Epithelial cell of prostate (primary cell): ENCODE measurements at places on chromosomes 13 and 19.

- DNase-seq = no peak
These were observed 39.5 kb upstream of the CNMD start for GRCh38 chr13:52779103-52779502.

- DNase-seq = no peak
These were observed 15.5 kb upstream of the SIGLEC11 start for GRCh38 chr19:49976496-49976895.

DNA sequence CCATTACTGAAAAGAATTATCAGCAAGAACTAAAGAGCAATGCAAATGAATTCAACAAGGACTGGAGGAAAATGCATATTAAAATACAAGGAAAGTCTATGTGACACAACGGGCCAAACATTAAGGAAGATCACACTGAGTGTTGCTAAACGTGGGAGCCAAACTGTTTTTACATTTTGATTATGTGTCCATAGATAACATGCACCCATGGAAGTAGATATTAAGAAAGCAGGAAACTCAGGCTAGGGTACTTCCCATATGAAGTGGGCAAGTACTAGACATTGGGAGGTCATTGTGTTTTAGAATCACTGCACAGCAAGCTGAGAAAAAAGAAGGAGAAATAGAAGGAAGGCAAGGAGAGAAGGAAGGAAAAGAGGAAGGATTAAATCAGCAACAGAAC is 161.8 kb downstream of the KCTD12 start:
- DNase-seq = no peak

GRCh38 chr13:93268327-93269028 is 41.9 kb downstream of the GPC6 start:
- DNase-seq = no peak

- DNase-seq = no peak
These were observed 28.1 kb downstream of the DHX34 start for GRCh38 chr19:47377208-47377701.

DNA sequence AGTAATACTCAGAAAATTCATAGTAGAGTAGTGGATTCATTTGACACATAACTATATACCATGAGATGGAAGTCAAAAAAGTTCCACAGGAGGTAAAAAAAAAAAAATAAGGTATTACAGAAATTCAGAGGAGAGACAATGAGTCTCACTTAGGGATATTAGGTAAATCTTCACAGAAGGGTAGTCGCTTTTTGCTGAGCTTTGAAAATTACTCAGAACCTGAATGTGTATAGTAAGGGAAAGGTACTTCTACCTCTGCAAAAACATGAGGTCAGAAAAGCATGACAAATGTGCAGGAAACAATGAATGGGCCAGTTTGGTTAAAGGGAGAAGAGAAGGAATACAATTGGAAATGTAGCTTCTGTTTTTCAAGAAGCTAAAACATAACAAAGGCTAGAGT is 250.6 kb downstream of the ITGBL1 start:
- no peak for DNase-seq

DNA sequence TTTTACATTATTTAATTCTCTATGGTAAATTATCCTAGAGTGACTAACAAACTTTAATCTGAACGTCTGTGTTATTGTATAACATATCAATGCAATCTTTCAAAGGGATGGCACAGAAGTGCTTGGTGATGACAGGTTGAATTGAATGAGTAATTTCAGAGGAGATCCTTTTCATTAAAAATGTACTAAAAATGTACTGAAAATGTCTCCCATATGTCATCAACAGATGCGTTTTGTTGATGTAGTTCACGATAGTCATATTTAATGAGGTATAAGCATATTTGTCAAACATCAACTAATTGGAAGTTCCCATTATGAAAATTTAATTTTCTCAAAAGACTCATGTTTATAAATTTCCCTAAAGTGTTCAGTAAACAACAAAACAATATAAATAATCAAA is 1434.7 kb upstream of the PCDH20 start:
- DNase-seq = no peak

GRCh38 chr19:14507704-14508542 is 10.3 kb downstream of the DNAJB1 start:
- no peak for DNase-seq

DNA sequence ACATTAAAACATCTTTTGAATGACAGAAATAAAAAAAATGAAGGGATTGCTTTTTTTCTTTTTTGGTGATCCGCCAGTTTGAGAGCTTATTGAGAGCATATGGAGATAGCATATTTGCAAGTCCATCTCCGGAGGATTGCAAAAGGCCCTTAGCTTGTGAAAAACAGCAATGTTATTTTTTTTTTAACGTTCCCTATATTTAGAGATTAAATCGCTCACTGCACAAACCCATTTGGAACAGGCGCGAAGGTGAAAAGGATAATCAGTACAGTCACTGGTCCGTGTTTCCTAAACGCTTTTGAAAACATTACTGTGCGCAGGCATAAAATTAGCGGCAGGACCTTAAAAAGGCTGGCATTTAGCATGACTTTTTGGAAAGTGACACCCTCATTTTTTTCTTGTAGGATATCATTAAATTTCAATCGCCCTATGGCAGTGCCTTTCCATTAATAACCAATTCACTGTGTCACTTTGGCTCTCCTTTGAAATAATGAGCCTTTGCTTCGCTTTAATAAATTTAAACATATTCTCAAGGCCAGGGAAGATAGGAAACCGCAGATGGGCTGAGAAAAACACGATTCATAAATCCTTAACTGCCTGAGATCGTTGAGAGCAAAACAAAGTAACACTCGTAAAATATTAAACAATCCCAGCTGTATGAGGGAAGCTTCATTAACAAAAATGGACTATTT is 342.2 kb downstream of the DACH1 start:
- DNase-seq = no peak

GRCh38 chr19:46065486-46066071 is 24.8 kb upstream of the IGFL4 start:
- no peak for DNase-seq

DNA sequence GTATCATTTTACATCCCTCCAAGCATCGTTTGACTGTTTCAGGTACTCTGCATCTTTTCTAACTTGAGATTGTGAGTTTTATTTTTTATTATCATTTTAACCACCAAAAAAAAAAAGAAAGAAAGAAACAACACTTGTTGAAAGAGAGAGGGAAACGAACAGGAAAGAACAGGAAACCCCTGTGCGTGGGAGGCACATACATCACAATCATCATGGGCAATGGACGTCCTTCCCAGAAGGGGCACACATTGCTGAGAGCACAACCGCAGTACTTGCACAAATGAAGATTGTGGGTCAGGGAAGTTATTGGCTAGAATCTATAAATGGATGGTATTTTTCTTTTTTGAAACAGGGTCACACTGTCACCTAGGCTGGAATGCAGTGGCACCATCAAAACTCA is 1.7 kb downstream of the CLC start:
- no peak for DNase-seq
